ENCODE measurements at places on chromosomes 11 and 22.

GRCh38 chr22:38419121-38419857 lies 35.7 kb downstream of the KCNJ4 start:
- DNase-seq, result no peak

- DNase-seq, result peak; percentile 79
Observed at GRCh38 chr11:31240340-31240904, 129.1 kb downstream of the DCDC1 start.

DNA sequence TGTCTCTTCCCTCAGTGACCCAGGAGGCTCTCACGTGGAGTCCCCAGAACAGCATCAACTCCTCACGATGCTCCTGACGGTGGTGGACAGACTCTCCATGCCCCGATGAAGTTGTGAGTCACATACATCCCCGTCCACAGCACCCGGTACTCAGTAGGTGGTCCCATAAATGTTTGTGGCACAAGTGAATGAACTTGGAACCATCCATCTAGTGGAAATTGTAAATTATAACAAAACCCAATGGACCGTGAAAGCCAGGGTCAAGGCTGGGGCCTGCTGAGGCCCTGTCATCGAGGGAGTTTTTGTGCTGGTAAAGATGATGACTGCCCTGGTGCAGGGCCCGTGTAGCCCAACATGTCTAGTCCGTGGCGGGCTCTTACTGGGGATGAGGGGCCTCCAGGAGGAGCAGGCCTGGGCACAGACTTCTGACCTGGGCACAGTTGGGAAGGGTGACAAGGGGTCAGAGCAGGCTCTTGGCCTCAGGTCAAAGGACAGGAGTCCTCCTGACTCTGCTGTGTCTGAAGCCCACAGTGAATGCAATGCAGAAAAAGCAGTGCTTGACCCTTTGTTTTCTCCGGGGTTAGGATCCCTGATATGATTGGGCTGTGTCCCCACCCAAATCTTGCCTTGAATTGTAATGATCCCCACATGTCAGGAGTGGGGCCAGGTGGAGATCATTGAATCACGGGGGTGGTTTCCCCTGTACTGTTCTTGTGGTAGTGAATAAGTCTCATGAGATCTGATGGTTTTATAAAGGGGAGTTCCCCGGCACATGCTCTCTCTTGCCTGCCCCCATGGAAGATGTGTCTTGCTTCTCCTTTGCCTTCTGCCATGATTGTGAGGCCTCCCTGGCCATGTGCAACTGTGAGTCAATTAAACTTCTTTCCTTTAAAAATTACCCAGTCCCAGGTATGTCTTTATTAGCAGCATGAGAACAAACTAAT lies 20.0 kb upstream of the SMIM38 start:
- DNase-seq, result no peak

DNA sequence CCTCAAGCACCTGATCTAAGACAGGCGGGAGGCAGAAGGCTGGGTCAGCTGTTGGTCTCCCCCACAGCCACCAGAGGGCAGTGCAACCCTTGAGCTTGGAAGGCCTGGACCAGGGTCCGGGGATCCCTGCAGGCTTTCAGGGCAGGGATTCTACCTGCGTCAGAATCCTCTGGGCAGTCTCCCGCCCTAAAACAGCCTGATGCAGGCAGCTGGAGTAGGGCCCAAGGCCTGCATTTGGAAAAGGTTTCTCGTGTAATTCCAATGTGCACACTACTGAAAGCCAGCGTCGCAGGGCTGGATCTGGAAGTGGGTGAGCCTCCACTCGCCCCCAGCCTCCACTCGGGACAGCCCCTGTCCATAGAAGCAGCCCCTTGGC lies 31.8 kb downstream of the BID start:
- peak; percentile 86 for DNase-seq

DNA sequence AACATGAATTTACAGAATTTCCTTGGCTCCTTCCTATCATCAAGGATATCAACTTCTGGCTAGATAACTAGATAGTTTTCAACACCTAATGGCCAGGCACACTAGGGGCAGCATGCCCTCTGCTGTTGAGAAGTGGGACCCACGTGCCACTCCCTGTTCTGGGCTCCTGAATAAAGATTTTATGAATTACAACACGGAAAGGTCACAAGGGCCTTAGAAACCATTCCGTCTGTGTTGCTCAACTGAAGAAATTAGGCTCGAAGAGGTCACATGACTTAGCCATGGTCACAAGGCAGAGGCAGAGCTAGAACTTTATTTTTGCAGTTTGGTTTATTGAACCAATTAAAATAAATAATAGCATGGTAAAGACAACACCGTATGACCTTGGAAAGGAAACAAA lies 36.0 kb downstream of the PRCP start:
- DNase-seq, result peak; percentile 42

GRCh38 chr11:62546244-62546928 lies at the start of gene AHNAK:
TSS of gene AHNAK (minus strand) at chr11:62546806. CDS start at chr11:62536098, 10,708 bp downstream.
- DNase-seq, result peak; percentile 94

DNA sequence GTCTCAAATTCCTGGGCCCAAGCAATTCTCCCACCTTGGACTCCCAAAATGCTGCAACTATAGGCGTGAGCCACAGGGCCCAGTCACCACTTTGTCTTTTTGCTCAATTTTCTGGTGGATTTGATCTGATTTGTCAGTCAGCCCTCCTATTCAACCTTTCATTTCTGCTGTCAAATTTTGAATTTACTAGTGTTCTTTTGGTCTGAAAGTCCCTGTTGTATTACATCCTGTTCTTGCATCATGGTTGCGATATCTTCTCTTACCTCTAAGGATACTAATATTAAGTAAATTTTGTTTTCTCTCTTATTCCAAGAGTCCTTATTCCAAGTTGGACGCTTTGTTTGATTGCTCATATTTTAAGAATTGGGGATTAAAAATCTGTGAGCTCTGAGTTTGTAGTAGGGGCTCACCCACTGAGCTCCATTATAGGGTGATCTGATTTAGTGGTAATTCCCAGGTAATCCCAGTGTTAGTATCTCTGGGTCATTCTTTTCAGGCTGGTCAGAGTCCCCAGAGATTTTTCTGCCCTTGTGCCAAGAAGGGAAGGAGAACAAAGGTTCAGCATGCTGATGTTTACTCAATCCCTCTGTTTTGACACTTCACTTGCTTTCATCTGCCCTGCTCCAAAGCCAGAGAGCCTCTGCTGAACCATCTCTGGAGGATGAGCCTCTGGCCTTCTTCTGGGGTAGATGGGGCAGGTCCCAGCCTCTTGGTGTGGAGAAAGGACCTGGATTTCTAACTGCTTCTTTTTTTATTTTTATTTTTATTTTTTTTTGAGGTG lies 10.0 kb downstream of the UPB1 start:
- DNase-seq, result peak; percentile 17

GRCh38 chr22:42360348-42360747 lies 71.9 kb downstream of the NFAM1 start:
- DNase-seq, result peak; percentile 83

GRCh38 chr11:34154059-34154875 lies 48.8 kb downstream of the NAT10 start:
- DNase-seq, result no peak

DNA sequence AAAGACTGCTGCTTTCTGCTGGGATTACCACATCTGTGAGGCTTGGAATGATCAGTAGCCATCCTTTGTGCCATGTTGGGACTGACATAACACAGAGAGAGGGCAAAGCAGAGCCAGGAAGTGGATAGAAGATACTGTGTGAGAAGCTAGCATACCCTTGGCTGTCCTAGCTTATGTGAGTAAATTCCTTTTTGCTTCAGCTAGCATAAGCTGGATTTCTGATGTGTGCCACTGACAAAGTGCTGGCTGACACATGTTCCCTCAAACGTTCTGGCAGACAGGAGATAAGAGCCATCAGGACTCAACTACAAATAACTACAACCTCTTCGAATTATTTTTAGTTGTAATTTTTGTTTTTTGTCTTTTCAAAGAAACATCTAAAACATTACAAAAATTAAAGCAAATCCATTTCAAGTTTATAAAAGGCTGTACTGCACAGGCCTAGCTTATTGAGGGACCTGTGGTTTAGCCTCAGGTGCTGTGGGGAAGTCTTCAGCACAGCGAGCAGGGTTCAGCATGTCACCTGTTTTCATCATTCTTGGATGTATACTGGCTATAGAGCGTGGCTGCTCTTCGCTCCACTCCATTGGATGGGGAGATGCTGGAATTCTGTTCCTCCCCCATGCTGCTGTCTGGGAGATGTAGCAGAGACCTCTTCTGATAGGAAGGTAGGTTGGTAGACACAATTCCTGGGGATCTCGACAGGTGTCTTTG lies 120.9 kb downstream of the SWAP70 start:
- no peak for DNase-seq

DNA sequence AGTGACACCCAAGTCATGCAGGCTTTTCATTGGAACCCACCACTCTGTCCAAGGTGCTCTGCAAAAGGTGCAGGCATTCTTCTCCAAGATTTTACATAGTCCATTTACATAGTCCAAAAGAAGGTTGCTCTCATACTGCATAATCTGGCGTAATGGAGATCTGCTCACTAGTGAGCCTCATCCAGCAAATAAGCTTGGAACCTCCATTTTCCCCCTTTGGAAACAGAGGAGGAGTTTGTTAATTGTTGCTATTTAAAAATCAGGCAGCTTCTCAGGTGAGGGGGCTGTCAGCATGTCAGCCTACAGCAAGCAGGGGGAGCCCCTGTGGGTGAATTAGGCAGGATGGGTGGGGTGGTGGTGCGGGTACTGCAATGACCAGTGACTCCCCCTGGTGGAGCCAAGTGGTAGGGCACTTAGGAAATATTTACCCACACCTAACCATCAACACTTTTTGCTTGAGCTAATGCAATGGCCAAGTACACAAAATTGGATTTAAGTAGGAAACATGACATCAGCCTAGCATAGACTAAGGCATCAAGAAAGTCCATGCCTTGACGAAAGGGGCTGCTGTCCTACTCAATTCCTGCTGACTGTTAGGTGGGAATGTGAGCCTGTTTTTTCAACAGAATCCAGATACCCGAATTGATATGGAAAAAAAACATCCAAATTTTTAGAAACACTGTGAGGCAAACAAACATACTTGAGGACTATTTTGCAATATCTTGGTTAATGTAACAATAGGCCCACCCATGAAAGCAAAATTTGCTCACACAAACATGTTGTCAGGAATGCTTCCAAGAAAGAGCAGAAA lies 64.5 kb downstream of the AMBRA1 start:
- DNase-seq, result peak; percentile 71

DNA sequence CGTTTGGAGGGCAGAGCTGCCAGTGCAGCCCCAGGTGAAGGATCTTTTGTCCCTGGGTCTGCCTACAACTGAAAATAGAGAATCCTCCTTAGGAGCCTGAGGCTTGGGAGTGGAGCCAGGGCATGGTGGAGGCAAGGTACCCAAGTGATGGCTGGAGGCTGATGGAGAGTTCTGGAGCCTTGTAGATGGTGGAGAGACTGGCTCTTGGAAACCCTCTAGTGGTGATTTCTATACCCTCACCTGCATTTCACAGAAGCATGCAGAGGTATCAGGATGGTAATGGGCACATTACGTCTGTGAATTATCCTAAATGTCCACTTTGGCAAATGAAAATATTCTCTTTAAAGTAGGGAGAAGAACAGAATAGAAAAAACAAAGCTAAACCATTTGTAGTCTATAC lies 44.4 kb downstream of the INSC start:
- DNase-seq, result no peak

- no peak for DNase-seq
Observed at GRCh38 chr11:19499999-19500398, 212.6 kb upstream of the NAV2 start.

DNA sequence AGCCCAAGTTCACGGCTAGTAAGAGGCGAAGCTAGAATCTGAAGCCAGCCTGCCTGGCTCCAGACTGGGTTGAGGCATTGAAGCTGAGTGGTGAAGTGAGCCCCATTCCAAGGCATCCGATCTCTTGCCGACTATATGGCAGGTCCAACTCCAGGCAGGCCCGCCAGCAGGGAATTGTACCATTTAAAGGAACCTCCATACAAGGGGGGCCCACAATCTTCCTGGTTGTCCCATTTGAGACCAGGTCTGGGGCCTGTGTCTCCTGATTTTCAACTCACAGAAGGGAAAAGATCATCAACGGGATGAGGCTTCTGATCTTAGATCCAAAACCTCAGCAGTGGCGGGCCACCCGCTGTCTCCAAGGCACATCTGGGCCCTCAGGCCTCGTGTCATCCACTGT lies 4.1 kb downstream of the SCN2B start:
- DNase-seq, result no peak

GRCh38 chr11:109378034-109378433 lies 44.0 kb upstream of the C11orf87 start:
- DNase-seq, result no peak

DNA sequence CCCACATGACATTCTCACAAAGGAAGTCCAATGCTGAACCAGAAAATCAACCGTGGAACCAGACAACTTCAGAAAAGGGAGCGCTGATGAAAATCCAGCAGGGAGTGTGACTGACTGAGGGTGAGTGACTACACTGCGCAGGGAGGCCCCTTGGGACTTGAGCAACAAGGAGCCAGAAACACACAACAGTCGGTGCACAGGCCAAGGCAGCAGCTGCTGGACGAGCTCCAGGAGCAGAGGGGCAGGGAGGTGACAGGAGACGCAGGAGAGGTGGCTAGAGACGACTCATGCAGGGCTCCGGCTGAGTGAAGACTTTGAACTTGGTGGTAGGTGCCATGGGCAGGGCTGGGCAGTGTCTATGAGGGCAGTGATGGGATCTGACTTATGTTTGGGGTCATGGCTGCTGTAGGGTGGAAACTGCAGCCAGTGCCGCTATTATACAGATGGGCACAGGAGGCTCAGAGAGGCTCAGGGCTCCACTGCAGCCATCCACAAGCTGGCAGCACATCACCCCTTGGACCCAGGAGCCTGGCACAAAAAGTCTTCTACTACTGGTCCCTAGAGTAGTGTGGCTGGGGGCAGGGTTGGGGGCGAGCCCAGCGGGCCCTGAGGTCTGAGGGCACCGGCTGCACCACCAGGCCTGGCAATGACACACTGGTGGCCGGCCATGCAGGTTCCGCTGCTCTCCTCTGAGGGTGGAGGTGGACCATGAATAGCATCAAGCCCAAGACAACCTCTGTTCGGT lies 10.3 kb upstream of the FADD start:
- no peak for DNase-seq

- no peak for DNase-seq
Observed at GRCh38 chr11:22454461-22455090, 116.4 kb downstream of the SLC17A6 start.

DNA sequence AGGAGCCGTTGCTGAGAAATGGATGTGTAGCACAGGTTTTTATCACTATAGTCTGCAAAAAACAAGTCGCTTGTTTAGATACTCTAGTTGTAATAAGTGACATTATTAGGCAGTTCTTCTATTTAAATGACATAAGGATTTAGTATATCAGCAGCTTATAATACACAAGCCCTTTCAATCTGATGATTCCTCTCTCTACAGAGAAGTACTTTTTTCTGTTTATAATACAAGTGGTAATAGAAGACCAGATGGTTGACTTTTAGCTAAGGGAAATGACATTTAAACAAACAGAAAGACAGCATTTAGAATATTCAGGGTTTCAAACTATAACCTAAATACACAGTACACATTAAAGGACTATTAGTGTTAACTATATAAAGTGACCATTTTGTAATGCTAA lies 60.4 kb downstream of the IMMP1L start:
- DNase-seq, result no peak

GRCh38 chr11:86499723-86500129 lies 125.0 kb downstream of the CCDC81 start:
- peak; percentile 84 for DNase-seq

Data from stomach (tissue), 19 donors.